Head of caudate nucleus (tissue), 42 donors: ENCODE measurements at places on chromosomes 12 and 14.

- DNase-seq, result peak; percentile 86
Measured at GRCh38 chr12:128381541-128381940, 114.6 kb downstream of the TMEM132C start.

DNA sequence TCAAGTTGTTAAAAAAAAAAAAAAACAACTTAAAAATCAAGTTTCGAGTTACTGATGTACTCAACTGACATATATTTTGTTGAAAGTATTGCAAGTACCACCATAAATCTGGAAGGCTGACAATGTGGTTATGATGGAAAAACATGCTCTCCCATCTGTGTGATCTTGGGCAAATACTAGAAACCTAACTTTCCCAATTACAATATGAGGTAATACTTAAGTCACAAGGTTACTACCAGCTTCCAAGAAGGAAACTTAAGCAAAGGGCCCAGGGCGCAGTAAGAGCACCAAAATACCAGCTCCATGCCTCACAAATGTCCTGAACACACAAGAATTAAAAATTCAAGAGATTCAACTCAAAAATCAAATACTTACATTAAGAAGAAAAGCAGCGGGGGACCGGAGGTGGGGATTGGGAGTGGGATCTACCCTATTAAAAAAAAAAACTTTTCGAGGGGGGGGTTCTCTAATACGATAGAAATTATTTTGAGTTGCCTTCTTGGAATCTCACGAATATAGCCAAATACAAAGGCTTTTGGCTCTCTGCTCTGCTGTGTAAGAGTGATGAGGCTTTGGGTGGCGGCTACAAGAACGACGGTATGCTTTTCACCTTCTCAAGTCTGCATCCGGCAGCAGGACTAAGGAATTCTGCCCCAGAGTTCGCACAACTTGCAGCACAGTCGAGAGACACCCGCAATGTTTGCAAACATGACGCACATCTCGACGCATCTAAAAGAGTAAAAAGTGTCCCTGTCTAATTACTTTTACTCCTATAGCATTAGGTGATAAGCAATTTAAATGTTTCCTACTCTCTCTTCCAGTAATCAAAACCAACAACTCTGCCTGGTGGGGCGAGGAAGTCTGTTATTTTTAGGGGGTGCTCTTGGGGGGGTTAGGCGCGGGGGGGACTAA, 1.1 kb downstream of the SAV1 start:
- DNase-seq, result peak; percentile 30

DNA sequence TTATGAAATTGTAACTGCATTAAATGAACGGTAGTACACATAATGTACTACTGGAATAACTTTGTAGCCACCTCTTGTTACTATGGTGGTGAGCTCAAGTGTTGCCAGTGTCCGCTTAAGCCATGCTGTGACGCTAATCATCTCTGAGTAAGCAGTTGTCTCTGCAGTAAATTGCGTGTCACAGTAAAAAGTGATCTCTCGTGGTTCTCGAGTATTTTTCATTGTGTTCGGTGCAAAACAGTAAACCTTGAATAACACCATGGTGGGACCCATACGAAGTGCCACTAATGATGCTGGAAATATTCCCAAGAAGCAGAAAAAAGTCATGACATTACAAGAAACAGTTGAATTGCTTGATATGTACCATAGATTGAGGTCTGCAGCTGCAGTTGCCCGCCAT, 524.8 kb downstream of the SOX5 start:
- DNase-seq, result no peak

GRCh38 chr12:72610342-72610741, 338.2 kb downstream of the TRHDE start:
- no peak for DNase-seq

DNA sequence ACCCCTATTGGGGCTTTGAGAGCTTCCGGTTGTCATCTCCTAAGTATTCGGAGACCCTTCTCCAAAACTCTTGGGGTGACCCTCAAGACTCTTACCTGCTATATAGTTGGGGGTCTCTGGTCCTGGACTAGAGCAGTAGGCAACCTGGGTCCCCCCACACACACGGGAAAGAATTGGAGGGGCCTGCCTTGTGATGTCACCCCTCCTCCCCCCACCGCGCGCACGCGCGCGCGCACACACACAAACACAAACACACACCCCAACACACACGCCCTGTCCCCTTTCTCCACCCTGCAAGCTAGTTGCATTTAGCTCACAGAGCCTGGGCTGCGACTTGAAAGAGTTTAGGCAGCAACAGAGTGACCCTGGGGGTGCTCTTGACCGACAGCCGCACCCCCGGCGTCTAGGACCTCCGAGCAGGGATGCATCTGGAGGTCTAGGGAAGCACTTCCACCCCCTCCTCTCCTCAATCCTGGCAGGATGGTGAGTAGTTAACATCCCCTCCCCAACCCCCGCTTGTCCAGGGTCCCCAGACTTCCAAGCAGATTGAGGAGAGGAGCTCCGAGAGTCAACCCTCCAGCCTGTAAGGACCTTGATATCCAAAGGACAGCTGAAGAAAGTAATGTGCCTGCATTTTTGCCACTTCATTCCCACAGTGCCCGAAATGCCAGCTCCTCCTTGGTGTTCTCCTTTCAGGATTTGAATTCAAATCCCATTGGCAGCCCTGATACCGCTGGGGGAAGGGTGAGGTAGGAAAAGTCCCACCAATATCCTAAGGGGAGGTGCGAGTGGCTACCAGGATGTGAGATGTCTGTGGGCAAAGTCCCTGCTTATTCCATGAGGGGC, 1.4 kb upstream of the DNAJC14 start:
- DNase-seq, result peak; percentile 82

GRCh38 chr12:94686834-94687628, 36.7 kb upstream of the TMCC3 start:
- no peak for DNase-seq

DNA sequence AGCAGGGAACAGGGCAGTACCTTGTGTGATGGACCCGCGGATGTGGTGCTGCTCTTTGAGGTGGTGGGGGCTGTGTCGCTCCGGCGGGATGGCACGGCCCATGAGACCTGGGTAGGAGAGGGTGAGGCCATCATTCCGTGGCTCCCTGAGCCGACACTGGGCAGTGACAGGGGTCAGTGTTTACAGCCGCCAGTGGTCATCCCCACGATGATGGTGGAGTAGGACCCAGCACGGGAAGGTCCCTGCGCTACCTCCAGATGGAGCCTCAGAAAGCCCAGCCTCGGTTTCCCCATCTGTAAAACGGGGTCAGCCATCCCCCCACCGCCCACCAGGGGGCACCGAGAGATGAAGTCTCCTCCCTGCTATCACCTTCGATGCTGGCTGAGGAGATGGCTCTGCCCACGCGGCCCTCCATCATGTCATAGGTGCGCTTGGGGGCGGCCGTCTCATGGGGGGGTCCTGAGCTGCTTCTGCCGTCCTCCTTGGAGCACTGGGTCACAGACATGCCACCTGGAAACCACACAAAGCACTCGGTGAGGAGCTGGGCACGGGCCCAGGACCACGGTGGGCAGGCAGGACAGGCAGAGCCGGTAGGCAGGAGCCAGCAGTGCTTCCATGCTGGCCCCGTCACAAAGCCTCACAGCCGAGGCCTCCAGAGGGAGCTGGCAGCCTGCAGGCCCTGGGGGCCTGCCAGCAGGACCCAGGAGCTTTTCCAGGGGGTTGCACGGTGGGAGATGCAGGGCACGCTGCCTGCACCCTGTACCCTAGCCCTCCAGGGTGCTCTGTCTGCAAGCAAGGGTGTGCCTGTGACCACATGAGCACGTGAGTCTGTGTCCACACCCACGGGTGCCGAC, 53.1 kb downstream of the RFLNA start:
- peak; percentile 53 for DNase-seq

DNA sequence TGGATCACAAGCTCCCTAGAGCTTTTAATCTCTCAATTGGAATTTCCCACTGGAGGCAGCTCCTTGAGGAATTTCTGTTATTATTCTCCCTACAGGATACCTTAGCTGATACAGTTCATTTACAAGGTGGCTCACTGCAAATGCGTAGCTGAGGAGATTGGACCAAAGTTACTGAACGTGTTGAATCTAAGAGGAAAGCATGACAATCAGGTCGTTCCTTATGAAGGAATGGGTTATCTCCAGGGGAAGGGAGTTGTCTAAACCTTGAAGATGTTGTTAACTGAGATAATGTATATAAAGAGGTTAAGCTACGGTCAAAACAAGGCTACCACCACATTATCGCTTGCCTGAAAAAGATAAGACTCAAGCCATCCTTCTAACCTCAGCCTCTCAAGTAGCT, 105.8 kb upstream of the TBX3 start:
- DNase-seq, result no peak

DNA sequence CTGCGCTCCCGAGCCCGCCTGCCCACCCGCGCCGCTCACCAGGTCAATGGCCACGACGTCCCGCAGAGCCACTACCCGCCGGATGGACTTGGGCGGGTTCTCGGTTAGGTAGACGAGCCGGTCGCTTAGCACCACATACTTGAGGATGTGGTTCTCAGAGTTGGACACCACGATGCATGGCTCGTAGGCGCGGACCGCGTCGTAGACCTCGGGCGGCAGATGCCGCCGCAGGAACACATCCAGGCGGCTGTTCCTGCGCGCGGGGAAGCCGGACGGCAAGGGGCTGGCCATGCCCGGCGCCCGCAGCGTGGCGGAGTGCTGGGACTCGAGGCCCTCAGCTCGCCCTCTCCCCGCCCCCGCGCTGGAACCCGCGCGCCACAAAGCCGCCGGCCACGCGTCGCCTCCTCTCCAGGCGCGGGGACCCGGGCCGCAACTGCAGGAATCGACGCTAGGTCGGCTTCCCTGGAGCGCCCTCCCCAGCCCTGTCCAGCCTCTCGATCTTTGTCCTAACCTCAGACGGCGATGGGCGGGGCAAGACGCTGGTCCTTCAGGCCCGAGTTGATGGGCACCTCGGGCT, at the start of gene C12orf56:
TSS of gene C12orf56 (minus strand) at position 484 of the 577 bp plus-strand sequence. CDS start at position 291, 193 bp downstream.
- no peak for DNase-seq

DNA sequence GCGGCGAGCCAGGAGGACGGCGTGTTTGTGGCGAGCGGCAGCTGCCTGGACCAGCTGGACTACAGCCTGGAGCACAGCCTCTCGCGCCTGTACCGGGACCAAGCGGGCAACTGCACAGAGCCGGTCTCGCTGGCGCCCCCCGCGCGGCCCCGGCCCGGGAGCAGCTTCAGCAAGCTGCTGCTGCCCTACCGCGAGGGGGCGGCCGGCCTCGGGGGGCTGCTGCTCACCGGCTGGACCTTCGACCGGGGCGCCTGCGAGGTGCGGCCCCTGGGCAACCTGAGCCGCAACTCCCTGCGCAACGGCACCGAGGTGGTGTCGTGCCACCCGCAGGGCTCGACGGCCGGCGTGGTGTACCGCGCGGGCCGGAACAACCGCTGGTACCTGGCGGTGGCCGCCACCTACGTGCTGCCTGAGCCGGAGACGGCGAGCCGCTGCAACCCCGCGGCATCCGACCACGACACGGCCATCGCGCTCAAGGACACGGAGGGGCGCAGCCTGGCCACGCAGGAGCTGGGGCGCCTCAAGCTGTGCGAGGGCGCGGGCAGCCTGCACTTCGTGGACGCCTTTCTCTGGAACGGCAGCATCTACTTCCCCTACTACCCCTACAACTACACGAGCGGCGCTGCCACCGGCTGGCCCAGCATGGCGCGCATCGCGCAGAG, 873 bp downstream of the PLXNC1 start:
- DNase-seq, result no peak

- no peak for DNase-seq
Measured at GRCh38 chr12:68233498-68233897, 7.9 kb upstream of the IL26 start.

GRCh38 chr14:101070540-101071492, 167.3 kb upstream of the RTL1 start:
- DNase-seq, result no peak

DNA sequence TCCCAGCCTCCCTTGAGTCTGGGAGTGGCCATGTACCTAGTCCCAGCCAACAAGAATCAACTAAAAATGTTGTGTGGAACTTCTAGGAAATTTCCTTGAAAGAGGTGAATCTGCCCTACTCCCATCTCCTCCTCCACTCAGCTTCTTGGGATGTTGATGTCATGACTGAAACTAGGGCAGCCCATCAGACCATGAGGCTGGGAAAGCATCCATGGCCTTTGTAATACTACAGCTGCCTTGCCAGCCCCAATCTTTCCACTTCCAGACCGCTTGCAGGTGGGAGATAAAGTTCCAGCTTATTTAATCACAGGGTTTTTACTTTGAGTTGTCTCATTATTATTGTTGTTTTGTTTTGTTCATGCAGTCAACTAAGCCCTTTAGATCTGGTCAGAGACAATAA, 170.3 kb upstream of the LMNTD1 start:
- no peak for DNase-seq

DNA sequence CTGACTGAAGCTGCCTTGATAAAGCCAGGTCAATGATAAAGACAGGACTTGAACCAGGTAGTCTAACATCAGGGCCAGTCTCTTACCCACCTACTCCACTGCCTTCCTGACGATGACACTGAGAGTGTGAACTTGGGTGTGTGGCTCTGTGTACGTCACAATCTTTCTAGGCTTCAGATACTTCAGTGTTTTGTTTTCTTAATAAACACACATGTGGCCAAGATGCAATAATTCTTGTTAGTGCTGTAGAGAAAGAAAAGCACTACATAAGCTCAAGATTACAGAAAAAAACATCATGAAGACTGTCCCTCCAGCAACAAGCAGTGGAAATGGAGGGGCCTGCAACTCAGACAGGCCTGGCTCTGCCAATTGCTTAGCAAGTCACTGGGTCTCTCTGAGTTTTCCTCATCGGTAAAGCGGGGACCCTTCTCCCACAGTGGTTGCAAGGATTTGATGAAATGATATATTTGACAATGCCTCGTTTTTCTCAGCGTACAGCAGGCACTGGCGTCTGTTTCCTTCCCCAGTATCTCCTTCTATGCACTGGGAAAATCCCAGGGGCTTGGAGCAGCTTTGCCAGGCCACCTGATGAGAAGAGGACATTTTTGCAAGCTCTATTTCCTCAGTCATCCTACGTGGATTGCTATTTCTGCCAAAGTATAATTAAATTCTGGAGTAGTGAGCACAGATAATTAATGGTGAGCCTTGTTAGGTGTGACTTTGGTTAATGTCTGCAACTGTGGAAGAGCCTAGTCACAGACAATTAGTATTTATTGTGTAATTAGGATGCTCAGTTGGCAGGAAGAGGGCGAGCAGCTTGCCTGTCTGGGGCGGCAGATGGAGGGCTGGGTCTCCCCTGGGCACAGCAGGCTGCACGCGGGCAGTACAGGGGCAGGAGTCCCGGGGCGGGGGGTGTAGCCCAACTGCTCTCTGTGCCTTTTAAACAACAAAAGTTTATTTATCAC, 55.8 kb upstream of the CHGA start:
- DNase-seq, result no peak

DNA sequence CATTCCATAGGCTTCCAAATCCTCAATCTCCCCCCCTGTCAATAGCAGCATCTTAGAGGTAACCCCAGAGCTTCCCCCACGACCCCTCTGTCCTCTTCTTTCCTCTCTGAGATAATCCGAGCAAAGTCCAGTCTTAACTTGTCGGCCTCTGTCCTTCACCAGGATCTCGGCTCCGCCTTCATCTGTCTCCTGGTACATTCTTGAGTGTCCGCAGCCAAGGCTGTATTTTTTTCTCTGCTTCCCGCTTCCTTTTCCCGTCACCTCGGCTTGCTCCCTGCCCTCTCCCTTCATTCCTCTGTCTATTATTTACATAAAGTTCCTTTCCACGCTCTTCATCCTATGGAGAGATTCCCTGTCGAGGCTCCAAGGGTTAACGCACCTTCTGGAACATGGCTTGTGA, 153.9 kb upstream of the GSC start:
- DNase-seq, result no peak
